ENCODE measurements at places on chromosomes 5 and 9.

DNA sequence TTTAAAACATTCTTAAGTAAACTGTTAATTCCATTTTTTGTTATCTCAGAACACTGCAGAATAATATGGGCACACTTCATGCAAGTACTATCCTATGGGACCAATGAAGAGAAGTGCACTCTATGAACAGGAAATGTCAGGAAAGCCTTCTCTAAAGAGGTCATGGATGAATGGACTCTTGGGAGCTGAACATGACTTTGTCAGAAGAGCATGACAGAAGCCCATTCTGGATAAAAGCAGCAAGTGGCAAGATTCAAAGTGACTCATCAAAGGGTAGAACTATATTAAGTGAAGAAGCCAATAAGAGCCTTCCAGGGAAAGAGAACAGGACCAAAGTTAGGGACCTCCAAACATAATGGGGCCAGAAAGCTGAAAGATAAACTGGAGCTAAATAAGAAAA, 94.0 kb downstream of the RAPGEF6 start:
- DNase-seq: no peak

GRCh38 chr5:125602184-125602583, 821.0 kb upstream of the GRAMD2B start:
- no peak for DNase-seq

GRCh38 chr5:164132358-164132757, 626.9 kb downstream of the MAT2B start:
- no peak for DNase-seq

GRCh38 chr5:33049842-33050241, 338.7 kb downstream of the NPR3 start:
- DNase-seq: peak; percentile 80

GRCh38 chr5:158840193-158840592, 259.5 kb downstream of the EBF1 start:
- no peak for DNase-seq

- DNase-seq: no peak
Measured at GRCh38 chr5:174872271-174872670, 147.9 kb downstream of the MSX2 start.

DNA sequence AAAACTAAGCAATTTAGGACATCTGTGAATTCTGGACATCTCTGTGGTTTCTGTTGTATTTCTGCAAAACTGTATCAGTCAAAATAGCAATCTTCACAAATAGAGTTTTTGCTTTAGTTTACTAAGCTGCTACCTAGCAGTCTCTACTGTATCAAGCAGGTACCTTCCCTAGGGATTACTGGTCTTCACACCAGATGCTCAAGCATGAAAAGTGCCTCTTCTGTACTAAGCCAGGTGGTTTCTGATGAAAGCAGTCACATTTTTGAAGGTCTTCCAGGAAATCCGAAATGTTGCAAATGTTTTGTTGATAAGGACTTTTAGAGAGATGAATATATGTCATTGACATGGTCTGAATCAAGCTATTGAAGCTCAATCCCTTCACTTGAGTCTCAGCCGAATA, 540.0 kb downstream of the KCTD16 start:
- no peak for DNase-seq

DNA sequence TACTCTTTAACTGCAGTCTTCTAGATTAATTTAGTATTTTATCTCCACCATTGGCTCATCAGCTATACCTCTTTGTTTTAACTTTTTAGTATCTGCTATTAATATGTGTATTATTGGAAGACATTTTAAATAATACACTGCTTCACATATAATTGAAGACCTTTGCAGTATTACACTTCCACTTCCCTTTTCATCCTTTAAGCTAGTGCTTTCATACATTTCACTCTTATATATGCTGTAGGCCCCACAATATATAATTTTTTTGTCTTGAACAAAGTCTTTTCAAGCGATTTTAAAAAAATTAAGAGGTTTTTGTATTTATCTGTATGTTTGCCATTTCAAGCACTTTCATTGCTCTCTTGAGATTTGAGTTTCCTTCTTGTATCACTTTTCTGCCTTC, 8.6 kb upstream of the LPCAT1 start:
- DNase-seq: no peak

DNA sequence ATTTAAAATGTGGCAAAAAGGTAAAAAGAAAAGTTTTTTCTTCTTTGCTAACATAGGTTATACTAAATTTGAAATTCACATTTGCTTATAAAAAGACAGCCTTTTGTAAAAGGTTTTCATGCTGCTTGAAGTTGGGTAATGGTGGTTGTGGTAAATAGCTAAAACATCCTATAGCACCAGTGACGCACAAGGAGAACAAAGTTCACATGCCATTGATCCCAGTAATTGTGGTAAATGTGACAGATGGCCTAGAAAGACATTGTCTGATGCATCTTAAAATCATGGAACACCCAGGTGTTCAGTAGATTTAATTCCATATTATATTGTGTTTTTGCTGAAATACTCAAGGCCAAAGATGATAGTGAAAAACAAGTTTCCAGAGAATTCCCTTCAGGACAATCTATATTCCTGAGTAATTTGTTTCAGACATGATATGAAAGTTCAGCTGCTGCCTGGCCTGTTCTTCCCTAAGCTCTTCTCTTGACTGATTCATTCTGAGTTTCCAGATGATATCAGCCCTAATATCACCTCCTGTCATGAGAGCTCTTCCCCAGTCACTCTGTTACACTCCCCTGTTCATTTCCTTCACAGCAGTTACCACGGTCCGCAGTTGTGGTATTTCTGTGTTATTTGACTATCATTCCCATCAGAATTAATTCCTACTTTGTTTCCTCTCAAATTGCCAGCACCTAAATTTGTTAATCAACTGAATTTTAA, 4.6 kb upstream of the FBXL17 start:
- no peak for DNase-seq

GRCh38 chr5:166166071-166166470, 2125.4 kb upstream of the WWC1 start:
- DNase-seq: no peak

- no peak for DNase-seq
Measured at GRCh38 chr9:116271991-116272390, 118.4 kb downstream of the PAPPA start.

- no peak for DNase-seq
Measured at GRCh38 chr9:123268199-123268464, 254 bp downstream of the STRBP start.

DNA sequence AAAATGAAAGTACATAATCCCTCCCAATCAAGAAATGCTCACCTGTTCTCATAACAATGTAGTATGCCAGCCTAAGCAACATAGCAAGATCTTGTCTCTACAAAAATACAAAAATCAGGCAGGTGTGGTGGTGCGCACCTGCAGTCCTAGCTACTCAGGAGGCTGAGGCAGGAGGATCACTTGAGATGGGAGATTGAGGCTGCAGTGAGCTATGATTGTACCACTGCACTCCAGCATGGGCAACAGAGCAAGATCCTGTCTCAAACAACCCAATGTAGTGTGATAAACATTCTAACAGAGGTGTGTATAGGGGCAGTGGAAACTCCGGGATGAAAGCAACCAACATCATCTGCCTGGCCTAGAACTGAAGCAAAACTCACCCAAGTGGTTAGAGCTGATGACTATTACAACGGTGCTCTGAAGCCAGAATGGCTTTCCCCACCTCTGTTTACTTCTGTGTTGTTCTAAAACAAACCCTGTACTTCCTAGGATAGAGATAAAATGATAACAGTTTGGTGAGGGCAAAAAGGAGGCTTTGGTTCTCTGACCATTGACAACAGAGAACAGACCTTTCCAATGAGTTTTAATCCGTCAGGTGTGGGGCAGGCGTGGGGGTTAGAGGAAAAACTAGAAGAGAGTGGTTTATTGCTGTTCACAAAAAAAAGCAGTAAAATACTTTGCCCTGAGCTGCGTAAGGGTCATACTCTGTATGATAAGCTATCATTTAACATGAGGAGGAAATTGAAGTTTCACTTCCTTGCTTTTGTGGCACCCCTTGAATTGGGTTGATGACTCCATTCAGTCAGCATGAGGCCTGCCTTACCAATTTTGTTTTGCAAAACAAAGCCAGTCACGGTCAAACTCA, 18.9 kb downstream of the WNT8A start:
- no peak for DNase-seq

DNA sequence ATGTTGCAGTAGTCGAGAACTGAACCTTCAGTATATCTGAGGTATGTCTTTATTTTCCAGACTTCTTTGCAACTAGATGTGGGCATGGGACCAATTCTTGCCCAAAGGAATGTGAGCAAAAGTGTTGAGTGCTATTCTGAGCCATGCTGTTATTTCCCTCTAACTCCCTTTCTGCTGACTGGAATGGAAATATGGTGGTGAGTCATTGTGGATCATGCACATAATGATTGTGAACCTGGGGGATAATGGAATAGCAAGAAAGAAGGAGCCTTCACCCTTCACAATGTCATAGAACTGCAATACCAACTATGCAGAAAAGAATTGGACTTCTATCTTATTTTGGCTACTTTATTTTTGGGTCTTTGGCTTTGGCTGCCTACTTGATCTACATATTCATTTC, 10.3 kb upstream of the DOCK2 start:
- no peak for DNase-seq

DNA sequence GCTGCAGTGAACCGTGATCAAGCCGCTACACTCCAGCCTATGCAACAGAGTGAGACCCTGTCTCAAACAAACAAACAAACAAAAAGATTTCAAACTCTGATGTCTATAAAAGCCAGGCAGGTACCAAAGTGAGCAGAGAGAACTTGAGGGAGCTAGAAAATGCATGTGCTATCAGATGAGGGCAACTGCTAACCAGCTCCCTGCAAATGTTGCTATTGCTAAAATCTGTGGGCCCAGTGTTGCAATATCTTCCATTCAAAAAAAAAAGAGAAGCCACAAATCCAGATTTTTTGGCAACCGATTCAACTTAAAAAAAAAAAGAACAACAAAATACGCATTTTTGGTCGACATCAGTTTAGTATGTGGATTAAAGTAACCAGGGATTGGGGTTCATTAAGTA, 5.5 kb downstream of the UBE2D2 start:
- DNase-seq: no peak

- DNase-seq: no peak
Measured at GRCh38 chr9:87063246-87063645, 115.9 kb upstream of the GAS1 start.

DNA sequence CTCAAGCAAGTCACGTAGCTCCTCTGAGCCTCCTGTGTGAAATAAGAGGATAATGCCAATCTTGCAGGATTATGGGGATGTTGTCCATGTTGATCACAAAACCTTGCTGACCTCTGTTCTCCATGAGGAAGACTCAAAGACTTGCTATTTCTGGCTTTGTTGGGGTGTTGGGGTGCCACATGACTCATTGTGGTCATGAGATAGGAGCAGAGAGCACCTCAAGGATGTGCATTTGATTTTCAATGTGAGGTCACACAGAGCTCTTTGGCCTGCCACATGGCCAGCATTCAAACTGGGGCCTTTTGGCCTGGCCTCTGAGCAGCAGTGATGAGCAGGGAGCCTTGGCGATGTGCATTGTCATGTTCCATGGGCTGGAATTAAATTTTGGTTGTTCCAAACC, 380.3 kb downstream of the GADD45G start:
- DNase-seq: no peak

GRCh38 chr5:64566310-64566916, 60.6 kb downstream of the RGS7BP start:
- DNase-seq: no peak

- DNase-seq: no peak
Measured at GRCh38 chr9:36873247-36873875, 160.7 kb downstream of the PAX5 start.

GRCh38 chr9:134544388-134545214, 97.0 kb upstream of the COL5A1 start:
- no peak for DNase-seq

DNA sequence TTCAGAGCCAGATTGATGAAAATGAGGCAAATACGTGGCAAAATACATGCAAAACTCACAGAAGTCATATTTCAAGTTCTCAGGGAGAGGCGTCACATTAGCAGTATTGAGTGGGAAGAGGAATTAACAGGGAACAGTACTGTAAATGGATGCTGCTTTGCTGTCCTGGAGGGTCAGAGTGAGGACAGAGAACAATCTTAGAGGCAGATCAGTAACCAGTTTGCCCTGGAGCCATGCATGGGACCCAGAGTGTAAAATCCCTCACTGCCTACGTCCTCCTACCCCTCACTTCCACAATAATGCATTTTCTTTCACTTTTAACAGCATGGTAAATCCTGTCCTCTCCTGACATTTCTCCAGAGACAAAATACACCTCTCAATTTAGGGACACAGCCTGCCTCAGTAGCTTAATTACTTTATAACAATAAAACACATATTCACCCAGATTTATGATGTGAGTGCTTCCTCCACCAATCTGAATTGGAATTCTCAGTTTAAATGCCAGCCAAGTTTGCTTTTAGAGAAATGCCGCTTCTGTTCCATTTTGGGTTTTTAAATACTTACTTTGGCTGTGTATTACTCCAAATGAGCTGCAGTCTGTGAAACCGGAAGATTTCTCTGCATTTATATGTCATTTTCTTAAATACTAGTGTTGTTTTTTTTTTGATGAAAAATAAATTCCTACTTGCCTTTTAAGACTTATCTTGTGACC, 70.0 kb downstream of the LMNB1 start:
- no peak for DNase-seq

- no peak for DNase-seq
Measured at GRCh38 chr9:138122201-138122600, 244.6 kb downstream of the CACNA1B start.

- DNase-seq: no peak
Measured at GRCh38 chr9:114503522-114504340, 1.5 kb downstream of the WHRN start.

GRCh38 chr5:165232509-165233028, 1727.2 kb downstream of the MAT2B start:
- DNase-seq: no peak

GRCh38 chr9:97640325-97640724, 6.7 kb downstream of the NCBP1 start:
- DNase-seq: no peak

DNA sequence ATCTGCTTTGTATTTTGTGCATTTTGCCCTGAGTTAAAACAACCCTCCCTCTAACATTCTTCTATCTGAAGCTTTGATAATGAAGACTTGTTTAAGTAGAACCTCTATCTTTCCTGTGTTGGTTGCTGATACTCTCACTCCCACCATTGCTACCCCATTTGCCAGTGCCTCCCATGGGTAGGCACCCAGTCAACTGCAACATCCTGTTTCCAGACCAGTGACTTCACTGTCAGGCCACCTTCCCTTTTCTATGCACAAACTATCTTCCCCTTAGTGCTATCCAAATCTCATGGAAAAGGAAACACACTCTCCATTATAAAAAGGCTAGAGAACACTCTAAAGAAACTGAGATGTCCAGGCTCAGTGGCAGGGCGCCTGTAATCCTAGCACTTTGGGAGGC, 5.6 kb upstream of the IARS1 start:
- DNase-seq: no peak

GRCh38 chr9:92480291-92480771, 2.0 kb downstream of the ASPN start:
- no peak for DNase-seq

Measured in ascending aorta (tissue), 2 donors.